ENCODE measurements at places on chromosomes 5 and 9.

GRCh38 chr9:2574203-2574602, 47.4 kb upstream of the VLDLR start:
- no peak for DNase-seq

DNA sequence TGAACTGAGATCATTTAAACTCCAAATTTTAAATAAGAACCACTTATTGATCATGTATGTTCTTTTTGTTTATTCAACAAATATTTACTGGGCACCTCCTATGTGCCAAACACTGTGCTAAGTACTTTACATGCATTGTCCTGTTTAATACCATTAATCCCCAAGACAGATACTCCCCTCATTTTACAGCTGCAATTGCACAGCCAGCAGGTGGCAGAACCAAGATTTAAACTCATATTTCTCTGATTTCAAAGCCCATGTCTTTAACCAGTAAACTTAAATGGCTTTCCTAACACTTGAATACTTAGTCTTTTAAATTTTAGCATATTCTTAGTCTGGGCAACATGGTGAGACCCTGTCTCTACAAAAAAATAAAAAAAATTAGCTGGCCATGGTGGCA, 43.4 kb upstream of the KIAA1958 start:
- DNase-seq, result no peak

- DNase-seq, result no peak
These were observed 38.9 kb downstream of the TPPP start for GRCh38 chr5:654071-654778.

GRCh38 chr5:168654211-168654721, 75.1 kb upstream of the PANK3 start:
- DNase-seq, result no peak

DNA sequence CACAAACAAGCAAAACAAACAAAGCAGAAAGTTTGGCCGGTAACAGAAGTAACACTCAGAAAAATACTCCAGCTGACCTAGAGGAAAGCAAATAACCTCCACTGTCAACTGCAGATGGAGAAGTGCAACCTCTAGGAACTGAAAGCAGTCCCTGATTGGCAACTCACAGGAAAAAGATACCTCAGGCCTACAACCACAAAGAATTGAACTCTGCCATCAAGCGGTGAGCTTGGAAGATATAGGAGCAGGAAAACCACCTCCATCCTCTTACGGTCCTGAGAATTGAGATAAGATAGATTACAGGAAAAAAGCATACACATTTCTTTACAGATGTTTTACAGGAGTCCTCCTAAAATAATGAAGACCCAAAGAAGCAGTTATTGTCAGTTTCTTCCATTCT, 184.5 kb downstream of the PDZD2 start:
- DNase-seq, result no peak

DNA sequence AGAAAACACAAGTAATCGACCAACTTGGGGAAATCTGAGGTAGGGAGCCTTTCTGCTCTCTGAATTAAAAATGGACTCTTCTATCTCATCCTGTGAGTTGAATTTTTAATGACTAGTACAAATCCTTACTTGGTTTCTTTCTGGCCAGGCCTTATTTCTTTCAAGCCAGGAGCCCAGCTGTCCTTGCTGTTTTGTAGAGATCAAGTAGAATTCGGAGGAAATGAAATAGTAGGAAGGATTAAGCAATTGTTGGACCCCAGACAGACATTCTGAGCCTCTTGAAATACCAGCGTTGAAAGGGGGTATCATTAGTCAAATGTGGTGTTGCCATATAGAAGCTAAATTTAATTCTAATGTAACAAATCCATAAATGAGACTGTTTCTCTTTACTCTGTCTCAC, 53.7 kb upstream of the SMIM15 start:
- no peak for DNase-seq

Data from colonic mucosa (tissue), 4 donors.